Activated T-helper 1 cell treated with anti-CD3 and anti-CD28 coated beads, Interleukin-2, amount 50 U/mL, for 16 hours (primary cell): ENCODE measurements at places on chromosomes 6 and 20.

- DNase-seq = no peak
Measured at GRCh38 chr6:137261361-137261760, 42.2 kb upstream of the IFNGR1 start.

DNA sequence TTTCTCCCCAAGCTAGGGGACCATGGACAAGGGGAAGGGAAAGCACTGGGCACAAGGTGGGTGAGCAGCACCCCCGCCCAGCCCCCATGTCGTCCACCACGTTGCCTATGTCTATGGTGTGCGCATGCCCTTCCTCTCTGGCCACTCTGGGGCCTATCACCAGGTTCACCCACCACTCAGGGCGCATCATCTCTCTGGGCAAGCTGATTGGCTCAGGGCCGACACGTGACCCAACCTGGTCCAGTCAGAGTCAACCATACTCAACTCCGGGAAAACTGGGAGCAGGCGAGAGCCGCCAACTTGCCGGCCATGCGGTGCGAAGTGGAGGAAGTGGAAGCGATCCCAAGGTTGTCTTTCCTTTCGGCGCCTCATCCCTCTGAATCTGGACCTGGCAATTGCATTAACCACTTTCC is 25.9 kb downstream of the ACSS1 start:
- DNase-seq = no peak

GRCh38 chr6:38617856-38618255 is 21.9 kb downstream of the BTBD9 start:
- no peak for DNase-seq

DNA sequence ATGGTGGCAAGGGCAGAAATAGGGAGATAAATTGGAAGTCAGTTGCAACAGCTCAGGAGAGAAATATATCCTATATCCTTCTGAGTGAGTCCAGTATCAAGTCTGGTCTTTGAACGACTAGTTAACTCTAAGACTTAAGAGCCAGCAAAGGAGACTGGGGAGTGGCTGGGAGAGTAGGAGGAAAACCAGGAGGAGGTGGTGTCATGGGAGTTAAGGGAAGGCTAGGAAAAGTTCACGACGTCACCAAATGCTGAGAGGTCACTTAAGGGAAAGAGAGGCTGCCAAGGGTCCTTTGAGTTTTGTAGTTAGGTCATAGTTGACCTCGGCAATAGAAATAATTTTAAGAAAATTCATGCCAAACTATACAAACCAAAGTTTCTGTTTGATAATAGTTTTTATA is 25.1 kb downstream of the ACOT13 start:
- no peak for DNase-seq

- DNase-seq = no peak
Measured at GRCh38 chr20:39036011-39036410, 73.9 kb downstream of the DHX35 start.

DNA sequence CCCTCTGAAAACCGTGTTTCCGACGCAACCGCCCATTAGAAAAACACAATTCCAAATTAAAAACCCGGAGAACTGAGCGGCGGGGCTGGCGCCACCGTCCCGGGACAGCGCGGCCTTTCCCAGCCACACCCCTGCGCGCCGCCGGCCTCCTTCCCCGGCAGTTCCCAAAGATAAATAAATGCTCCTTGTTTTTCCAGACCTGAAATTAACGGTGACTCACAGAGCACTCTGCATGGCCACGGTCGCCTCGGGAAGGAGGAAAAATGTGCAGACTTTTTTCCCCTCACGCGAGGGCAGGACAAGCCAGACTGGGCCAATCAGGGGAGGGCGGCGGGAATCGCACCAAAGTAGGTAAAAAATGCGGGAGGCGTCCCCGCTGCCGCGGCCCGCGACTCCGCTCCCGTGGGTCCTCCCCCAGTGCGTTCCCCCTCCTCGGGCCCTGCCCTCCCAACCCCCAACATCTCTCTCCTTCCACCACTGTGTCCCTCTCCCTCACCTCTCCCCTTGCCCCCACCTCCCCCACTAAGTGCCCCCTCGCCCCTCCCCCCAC is 828 bp upstream of the DSTN start:
- DNase-seq = no peak

GRCh38 chr6:158536891-158537798 is 22.7 kb upstream of the TMEM181 start:
- no peak for DNase-seq

DNA sequence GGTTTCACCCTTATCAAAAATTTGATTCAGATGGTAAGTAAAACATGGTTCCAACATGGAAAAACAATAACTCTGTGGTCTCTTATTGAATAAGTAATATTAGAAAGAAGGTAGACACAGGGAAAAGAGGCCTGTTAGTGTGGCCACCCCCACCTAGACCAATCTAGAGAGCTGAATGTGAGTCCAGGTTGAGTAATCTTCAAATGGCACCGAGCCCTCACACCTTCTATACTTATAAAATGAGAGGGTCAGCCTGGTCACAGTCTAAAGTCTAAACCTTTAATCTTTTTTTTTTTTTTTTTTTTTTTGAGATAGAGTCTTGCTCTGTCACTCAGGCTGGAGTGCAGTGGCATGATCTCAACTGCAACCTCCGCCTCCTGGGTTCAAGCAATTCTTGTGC is 6.9 kb downstream of the FAM184A start:
- no peak for DNase-seq

- no peak for DNase-seq
Measured at GRCh38 chr6:167119670-167120582, 3.0 kb upstream of the CCR6 start.

- DNase-seq = no peak
Measured at GRCh38 chr6:156839591-156840001, 62.4 kb downstream of the ARID1B start.

DNA sequence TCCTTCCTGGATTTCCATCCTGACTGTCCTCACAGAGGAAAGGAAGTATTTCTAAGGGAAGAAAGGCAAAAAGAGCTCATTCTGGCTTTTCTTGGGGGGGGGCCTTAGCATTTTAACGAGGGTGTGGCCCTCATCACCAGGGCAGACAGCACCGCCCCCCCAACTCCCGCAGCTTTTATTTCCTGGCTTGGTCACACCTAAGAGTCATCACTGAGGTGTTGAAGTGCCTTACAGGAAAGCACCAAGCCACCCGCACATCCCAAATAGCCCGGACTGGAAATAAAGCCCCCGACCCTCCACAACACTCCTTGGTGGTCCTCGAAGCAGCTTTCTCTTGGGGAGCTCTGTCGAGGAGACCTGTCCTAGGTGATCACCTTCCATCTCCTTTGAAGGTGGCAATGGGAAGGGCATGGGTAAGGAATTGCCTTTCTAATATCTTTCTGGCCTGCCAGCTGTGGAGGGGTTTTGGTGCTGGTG is 1.3 kb downstream of the PTK7 start:
- DNase-seq = no peak

DNA sequence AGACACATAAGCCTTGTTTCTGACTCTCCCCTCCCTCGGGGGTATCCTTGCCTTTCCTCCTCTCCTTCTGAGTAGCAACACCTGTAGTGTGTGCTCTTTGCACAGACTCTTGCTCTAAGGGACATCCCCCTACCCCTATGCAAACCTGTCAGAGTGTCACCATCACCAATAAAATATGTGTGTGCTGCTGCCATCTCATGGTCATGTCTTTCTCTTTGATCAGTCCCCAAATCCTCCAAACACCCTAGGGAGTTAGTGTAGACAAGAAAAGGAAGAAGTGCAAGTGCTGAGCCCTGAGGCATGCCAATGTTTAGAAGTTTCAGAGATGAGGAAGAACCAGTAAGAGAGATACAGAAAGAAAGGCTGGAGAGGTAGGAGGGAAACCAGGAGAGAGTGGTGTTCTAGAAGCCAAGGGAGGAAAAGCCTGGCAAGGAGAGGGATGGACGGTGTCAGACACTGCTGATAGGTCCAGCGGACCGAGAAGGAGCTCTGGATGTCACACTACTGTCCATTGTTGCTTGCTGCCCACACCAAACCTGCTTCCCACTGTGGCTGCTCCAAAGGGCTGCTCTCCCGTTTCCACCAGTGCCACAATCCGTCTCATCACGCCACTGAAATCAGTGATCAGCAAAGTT is 16.4 kb downstream of the TRMT6 start:
- no peak for DNase-seq

DNA sequence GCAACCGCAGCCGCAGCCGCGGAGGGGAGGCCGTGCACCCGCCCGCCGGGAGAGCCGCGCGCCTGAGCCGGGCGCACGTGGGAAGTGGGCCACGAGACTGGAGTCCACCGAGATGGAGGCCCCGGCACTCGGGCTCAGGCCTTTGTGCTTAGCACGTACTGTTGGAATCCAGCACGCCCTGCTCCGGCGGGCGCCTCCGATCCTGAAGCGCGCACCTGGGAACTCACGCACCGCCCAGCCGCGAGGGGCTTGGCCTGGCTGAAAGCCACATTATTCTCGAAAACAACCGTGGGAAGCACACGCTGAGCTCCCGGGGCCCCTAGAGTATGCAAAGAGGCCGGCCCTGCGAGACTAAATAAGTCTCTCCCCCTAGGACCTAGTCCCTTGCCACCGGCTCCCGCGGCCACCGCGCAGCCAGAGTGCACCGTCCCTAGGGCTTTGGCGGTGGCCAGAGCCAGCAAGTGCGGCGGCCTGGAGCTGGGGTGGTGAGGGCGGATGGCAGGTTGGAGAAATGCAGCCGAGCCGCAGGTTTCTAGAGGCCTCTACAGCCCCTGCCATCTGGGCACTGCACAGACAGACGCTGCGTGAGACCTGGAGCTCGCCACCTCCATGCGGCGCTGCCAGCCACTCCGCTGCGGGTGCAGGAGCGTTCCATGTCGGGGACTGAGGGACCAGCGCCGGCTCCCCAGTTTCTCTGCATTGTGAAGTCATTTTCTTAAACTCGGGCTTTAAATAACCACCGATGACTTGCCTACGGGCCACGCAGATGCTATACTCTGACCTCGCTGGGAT is 42.0 kb upstream of the LY86 start:
- DNase-seq = no peak

GRCh38 chr6:114055349-114055748 is 84.4 kb upstream of the HDAC2 start:
- DNase-seq = no peak

GRCh38 chr6:157546321-157546720 is 165.3 kb downstream of the ZDHHC14 start:
- no peak for DNase-seq

- no peak for DNase-seq
Measured at GRCh38 chr6:132380358-132381029, 20.8 kb downstream of the MOXD1 start.

- no peak for DNase-seq
Measured at GRCh38 chr20:41382791-41383305, 16.2 kb upstream of the EMILIN3 start.

DNA sequence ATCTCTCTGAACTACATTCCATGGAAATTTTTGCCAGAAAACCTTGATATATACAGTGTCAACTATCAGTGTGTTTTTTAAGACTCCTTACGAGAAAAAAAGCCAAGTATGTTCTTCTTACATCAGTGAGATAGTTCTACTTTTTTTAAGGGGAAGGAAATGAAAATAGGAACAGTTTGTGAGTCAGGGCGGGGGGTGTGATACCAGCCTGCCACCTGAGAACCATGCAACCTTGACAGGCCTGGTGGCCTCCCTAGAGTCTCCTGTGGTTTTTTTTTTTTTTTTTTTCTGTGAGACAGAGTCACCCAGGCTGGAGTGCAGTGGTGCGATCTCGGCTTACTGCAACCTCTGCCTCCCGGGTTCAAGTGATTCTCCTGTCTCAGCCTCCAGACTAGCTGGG is 96.3 kb upstream of the GCM1 start:
- DNase-seq = no peak

DNA sequence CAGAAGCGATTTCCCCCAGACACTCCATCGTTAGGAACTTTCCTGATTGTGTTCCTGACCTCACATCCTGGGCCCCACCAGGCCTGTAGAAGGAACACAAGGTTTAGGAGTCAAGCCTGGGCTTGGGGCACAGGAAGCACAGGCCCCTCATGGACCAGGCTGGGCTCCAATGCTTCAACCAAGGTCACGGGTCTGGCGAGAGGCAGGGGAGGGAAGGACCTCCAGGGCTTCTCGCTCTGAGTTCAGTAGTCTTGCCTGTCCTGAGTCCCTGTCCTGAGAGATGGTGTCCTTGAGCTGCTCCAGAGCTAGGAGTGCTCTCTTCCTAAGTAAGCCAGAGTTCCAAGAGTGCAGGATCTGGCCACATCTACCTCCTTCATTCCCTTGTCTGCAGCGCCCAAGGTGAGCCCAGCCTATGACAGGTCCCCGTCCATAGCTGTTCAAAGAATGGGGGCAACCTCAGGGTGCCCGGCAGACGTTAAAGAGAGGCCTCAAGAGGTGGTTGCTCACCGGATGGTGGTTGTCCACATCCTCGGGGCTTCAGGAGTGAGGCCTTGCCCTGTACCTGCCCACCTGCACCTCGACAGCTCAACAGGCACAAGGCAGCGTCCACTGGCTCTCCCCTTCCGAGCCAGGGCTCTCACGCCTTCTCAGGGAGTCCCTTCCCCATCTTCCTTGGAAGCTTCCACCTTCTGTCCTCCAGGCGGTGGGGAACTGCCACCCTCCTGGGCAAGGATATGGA is 1.6 kb upstream of the TUBB1 start:
- no peak for DNase-seq

DNA sequence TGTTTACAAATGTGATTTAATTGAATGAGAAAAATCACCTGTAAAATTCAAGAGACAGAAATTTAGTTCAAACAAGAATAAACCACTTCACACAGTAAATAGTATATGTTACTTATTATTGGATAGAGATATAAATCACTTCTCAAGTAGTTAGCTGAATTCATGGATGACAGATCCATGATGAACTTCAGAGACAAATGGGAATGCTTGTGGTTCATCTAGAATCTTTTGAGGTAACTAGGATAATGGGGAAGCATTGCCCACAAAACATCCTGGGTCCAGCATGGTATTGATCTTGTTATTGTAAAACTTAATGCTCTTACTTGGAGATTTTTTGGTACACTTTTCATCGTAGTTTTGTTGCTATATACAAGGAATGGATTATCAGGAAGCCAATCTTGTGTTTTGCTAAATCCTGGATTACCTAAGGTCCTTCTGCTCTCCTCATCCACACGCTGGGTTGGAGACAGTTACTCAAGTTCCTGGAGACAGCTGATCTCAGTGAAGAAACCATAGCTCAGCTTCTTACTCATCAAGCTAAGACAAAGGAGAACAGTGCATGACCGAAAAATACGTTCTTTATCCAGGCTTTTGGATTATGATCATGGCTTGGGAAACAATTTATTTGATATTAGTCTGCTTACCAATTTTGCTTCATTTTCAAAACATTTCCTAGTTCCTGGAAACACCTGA is 142.5 kb upstream of the PREP start:
- no peak for DNase-seq

DNA sequence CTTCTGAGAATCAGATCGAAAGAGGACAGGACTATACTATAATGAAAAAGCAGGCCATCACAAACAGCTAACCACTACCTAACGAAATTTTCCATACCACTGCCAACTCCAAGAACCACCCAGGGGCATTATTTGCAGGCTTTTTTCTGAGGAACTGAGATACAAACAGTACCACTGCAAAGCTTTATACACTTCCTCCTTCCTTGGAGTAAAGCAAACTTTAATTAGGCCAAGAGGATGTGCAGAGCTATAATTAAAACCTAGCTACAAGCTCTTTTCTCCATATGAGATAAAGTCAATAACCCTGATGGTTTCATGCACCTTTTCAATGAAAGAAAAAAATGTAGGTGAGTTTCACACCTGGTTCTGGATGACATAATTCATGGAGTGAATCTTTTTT is 68.5 kb downstream of the ELOVL5 start:
- no peak for DNase-seq
